ENCODE measurements at places on chromosomes 2 and 18.

- no peak for DNase-seq
Observed at GRCh38 chr2:144747571-144747970, 227.7 kb upstream of the ZEB2 start.

- DNase-seq, result no peak
Observed at GRCh38 chr2:224248944-224249371, 152.9 kb downstream of the FAM124B start.

DNA sequence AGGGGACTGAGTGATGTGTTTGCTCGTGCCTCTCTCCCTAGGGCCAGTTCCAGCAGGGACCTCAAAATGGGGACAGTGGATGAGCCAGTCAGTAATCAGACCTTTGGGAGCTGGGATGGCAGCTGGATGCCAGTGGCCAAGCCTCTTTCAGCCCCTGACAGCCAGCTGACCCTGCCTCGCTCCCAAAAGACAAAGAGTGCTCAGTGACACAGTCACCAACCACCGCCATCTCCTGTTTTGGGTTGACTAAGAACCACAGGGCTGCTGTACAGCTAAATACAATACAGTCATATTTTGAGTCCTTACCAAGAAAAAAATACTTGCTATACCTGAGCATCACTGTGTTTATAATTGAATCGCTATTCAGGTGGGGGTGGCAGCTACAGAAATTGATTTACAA, 75.7 kb downstream of the POU3F3 start:
- DNase-seq, result peak; percentile 10

GRCh38 chr18:7766346-7766745, 199.2 kb downstream of the PTPRM start:
- no peak for DNase-seq

DNA sequence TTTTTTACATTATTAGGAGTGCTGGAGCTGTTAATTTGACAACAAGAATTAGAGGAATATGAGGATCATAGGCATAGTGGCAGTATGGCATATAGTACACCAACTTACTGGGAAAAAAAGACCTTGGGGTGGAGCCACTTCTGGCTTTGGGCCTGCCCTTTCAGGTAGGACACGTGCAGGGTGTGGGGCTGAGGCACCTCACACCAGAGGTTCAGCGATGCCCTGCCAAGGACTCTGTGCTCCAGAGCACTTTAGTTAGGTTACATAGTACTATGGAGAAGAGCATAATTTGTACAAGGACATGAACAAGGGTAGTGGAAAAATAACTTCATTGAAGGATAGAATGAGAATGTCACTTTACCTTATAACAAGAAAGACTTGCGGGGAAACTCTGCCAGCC, 77.1 kb upstream of the CD302 start:
- no peak for DNase-seq

GRCh38 chr2:1808981-1809422, 64.7 kb upstream of the PXDN start:
- DNase-seq, result no peak

GRCh38 chr18:58785171-58785805, 79.4 kb upstream of the ZNF532 start:
- DNase-seq, result no peak

GRCh38 chr2:23584054-23584745, 199.2 kb downstream of the KLHL29 start:
- DNase-seq, result no peak

GRCh38 chr2:215392164-215392563, 43.7 kb downstream of the FN1 start:
- no peak for DNase-seq

DNA sequence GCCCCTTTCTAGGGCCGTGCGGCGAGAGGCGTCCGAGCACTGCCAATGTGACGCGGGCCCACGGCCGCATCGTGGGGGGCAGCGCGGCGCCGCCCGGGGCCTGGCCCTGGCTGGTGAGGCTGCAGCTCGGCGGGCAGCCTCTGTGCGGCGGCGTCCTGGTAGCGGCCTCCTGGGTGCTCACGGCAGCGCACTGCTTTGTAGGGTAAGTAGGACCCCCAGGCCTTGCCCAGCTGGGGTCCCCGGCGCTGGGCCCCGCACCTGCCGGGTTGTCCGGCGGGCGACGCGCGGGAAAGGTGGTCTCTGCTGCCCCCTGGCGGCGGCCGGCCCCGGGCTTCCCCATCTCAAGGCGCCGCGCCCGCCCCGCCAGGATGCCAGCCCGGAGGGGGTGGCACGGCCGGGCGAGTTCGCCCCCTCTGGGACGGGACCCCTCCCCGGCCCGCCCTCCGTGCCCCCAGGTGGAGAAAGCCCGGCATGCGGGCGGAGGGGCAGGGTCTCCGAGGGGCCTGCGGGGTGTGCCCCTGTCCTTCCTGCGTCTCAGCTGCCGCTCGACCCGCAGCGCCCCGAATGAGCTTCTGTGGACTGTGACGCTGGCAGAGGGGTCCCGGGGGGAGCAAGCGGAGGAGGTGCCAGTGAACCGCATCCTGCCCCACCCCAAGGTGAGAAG, 1.9 kb downstream of the PRSS56 start:
- DNase-seq, result peak; percentile 74

GRCh38 chr18:58572181-58572580, 56.7 kb downstream of the ALPK2 start:
- DNase-seq, result no peak

- no peak for DNase-seq
Observed at GRCh38 chr2:84217456-84217855, 241.6 kb downstream of the SUCLG1 start.

DNA sequence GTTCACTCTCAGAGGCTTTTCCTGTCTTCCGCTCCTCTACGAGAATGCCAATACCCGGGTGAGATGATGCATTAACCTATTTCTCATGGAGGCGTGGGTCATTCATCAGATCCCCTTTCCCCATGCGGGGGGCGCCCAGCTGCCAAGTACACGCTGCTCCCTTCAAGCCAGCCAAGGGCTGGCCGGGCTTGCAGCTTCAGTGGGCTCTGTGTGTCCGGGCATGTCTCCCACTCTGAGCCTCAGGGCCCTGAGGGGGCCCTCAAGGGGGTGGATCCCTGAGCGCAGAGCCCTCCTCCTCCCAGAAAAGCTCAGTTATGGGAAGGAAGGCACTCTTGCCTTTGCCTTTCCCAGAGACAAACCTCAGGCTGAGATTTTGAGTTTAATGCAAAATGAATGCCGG, 431.8 kb upstream of the MYT1L start:
- no peak for DNase-seq

DNA sequence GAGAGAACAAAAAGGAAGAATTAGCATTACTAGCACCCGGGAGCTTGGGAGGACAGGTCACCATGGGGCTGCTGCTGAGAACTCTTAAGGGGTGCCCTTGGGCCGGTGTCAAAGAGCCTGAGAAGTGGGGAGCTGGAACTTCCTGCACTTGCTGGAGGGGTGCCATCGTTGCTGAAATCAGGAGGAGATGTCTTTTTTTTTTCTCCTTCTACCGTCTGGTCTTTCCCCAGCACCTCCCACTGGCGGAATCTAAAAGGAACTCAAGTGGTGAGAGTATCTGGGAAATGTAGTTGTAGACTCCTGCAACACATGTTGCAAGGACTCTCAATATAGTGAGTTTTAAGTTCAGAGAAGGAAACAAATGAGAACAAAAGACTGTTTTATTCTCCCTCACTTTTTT, 6.1 kb upstream of the AMMECR1L start:
- no peak for DNase-seq

DNA sequence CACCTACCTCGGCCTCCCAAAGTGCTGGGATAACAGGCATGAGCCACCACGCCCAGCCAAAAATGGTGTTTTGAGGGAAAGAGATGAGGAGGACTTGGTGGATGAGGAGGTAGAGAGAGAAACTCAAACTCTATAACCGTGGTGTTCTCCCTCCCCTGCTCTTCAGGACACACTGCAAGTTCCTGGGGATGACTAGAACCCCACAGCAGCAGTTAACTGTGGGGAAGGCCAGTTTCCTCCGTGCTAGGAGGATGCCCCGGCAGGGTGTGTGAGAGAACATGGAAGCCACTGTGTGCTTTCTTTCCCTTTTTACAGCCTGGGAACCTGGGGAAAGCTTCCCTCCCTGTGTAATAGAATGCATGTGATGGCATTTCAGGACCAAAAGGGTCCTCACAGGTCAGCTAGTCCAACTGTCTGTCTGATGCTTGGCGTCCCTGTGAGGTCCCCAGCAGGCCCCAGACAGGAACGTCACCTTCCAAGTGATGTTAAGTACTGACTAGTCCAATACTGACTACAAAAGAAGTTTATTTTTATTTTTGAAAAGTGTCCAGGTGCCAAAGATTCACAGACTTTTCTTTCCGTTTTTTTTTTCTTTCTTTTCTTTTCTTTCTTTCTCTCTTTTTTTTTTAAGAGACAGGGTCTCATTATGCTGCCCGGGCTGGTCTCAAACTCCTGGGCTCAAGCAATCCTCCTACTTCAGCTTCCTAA, 38.9 kb downstream of the MYCN start:
- DNase-seq, result no peak

DNA sequence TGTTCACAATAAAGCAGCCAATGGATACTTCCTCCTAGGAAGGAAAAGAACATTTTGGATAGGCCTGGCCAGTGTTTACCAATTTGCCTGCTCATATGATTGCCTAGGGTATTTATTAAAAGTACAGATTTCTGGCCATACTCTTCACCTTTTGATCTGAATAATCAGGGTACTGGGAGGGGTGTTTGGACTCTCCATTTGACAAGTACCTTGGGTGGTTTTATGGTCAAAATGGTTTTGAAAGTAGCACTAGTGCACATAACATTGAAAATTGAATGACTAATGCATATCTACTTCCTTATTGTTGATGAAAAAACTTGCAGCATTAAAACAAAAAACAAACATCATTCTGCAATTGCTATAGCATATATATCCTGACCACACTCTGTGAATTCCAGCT, 333.3 kb upstream of the CDH2 start:
- no peak for DNase-seq

DNA sequence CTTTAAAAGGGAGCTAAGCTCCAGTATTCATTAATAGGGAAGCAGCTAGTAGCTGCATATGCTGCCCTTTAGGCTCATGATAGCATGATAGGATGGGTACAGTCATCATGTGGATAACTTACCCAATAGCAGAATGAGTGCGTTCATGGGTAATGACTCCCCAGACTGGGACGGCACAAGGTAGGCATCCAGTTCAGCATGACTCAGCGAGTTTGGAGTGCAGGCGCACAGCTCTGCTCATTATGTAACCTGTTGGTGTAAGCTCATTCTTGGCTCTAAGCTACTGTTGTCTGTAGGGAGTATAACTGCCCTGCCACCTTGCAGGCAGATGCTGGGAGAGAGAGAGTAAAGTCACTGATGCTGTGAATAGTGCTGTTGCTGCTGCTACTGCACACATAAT, 209.2 kb upstream of the SYT4 start:
- DNase-seq, result no peak

- no peak for DNase-seq
Observed at GRCh38 chr2:69669666-69670065, 26.1 kb upstream of the AAK1 start.

- DNase-seq, result no peak
Observed at GRCh38 chr2:223669453-223670225, 67.5 kb upstream of the SCG2 start.

DNA sequence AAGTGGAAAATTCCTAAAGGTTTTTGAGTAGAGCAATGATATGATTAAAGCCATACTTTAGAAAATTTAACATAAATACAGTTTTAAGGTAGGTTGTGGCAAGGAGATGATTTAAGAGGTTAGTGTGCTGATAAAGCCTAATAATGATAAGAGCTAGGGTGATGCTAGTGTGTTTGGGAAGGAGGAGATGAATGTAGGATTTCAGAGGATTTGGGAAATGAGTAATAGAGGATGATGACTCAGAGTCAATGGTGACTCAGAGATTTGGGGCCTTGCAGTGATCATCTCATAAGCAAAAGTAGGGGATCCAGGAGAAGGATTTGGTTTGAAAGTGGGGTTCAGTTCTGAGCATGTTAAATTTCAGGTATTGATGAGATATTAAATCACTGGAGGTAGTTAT, 23.3 kb downstream of the STAMBP start:
- peak; percentile 59 for DNase-seq

Measured in activated CD4-positive, alpha-beta T cell treated with anti-CD3 and anti-CD28 coated beads, Interleukin-2, Interleukin-6, amounts not matched to agents 100 ng/mL and 50 ng/mL, durations not matched to agents 16 hours and 8 hours (primary cell).